ENCODE measurements at places on chromosomes 3 and 15. TPM values are rescaled to one million over a fixed set of nuclear protein-coding genes. Genes with fewer than 3 reads are reported as not detected.
A peak's percentile ranks its signal among the peaks of the same experiment; 100 is the strongest.

DNA sequence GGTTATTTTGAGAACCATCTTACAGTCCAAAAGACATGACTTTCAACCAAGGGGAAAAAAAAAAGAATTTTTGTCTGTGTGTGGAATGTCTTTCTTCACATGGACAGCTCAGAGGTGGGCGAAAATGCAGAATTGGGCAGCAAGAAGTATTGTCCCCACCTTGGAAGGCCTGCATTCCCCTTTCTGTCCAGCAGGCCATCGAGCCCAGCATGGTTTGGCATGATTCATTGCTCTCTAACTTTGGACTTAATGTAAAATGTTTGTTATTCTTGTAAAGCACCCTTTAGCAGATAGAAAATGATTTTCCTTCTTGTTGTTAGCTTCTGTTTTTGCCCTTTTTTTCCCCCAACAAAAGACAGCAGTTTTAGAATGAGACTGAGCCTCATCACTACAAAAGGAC lies 12.4 kb downstream of the MYO1E start:
- H3K36me3 ChIP-seq: no peaks in the 10 kb centered on the region
- no peaks in the 10 kb centered on the region for H3K27me3 ChIP-seq
- peaks cover 3% of the 10 kb centered on the region for H3K4me1 ChIP-seq
- DNase-seq: no peak
- no peak overlapping the region for H3K27ac ChIP-seq

- peaks cover 29% of the 10 kb centered on the region for H3K36me3 ChIP-seq
- H3K4me3 ChIP-seq: no peak overlapping the region
- DNase-seq: no peak
- H3K4me1 ChIP-seq: no peaks in the 10 kb centered on the region
- H3K27me3 ChIP-seq: no peaks in the 10 kb centered on the region
Observed at GRCh38 chr3:179743913-179744312, 91.1 kb downstream of the USP13 start.

- H3K27me3 ChIP-seq: no peaks in the 10 kb centered on the region
- H3K27ac ChIP-seq: no peak overlapping the region
- peaks cover 22% of the 10 kb centered on the region for H3K4me1 ChIP-seq
- H3K4me3 ChIP-seq: no peak overlapping the region
Observed at GRCh38 chr3:46087871-46088270, 60.6 kb upstream of the XCR1 start.

- H3K4me1 ChIP-seq: peaks cover 44% of the 10 kb centered on the region
- H3K27ac ChIP-seq: no peak overlapping the region
- no peak overlapping the region for H3K4me3 ChIP-seq
- no peaks in the 10 kb centered on the region for H3K36me3 ChIP-seq
- no peaks in the 10 kb centered on the region for H3K27me3 ChIP-seq
Observed at GRCh38 chr3:197795200-197795599, 4.1 kb downstream of the LRCH3 start.

- no peak for DNase-seq
- H3K4me1 ChIP-seq: no peaks in the 10 kb centered on the region
- no peak overlapping the region for H3K27ac ChIP-seq
- H3K36me3 ChIP-seq: no peaks in the 10 kb centered on the region
Observed at GRCh38 chr3:65749066-65749465, 289.7 kb downstream of the MAGI1 start.

DNA sequence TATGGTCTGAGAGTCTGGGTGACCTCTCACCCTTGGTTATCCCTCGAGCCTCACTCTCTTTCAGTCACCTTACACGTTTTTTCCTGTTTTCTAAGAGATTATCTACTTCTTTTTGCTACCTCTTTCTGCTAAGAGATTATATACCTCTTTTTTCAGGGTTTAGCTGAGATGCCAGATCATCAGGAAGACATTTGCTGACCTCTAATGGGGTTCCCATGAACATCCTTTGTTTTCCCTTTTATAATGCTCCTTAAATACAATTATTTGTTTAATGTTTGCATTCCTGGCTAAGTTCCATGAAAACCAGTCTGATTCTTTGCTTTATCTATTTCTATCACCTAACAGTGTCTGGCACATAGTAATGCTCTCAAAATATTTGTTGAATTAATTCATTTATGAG lies 39.6 kb downstream of the LEKR1 start:
- no peak overlapping the region for H3K4me3 ChIP-seq
- H3K4me1 ChIP-seq: no peaks in the 10 kb centered on the region
- H3K36me3 ChIP-seq: no peaks in the 10 kb centered on the region
- no peaks in the 10 kb centered on the region for H3K27me3 ChIP-seq

GRCh38 chr15:50889589-50889988 lies 18.9 kb upstream of the AP4E1 start:
- DNase-seq: no peak
- H3K4me3 ChIP-seq: no peak overlapping the region
- H3K27ac ChIP-seq: no peak overlapping the region
- peaks cover 11% of the 10 kb centered on the region for H3K4me1 ChIP-seq
- H3K27me3 ChIP-seq: no peaks in the 10 kb centered on the region
- no peaks in the 10 kb centered on the region for H3K36me3 ChIP-seq

DNA sequence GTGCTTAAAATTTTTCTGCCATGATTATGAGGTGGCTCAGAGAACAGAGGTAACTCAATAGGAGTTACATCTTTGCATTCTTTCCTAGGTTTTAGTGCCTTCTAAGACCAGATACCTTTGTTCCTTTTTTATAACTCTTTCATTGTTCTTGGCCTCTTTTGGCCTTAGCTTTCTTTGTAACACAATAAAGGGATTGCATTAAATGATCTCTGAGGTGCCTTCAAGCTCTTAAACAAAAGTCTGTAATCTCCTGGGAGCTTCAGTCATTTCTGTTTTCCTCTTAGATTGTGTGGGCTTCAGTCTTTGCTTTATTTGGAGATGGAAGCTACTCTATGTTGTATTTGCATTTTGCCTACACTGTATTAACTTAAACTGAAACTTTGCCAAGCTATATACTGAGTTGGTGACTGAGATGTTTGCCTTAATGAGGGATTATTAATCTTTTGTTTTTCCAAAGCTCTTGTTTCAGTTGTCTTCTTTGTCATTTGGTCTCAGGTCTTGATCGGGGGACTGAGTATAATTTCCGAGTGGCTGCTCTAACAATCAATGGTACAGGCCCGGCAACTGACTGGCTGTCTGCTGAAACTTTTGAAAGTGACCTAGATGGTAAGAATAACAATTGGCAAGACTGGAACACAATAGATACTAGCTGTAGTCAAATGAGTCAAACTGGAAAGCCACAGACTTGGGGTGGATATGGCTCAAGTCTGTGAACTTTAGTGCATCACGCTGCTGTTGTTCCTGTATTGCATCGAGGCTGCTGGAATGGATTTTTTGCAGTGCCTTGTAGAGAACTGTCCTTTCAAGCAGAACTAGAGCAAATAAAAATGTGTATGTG lies 110.3 kb downstream of the HCN4 start:
- H3K27ac ChIP-seq: no peak overlapping the region
- H3K4me3 ChIP-seq: no peak overlapping the region
- H3K4me1 ChIP-seq: no peaks in the 10 kb centered on the region
- H3K27me3 ChIP-seq: no peaks in the 10 kb centered on the region

- H3K27ac ChIP-seq: no peak overlapping the region
- peaks cover 51% of the 10 kb centered on the region for H3K4me1 ChIP-seq
- DNase-seq: no peak
- no peak overlapping the region for H3K4me3 ChIP-seq
- no peaks in the 10 kb centered on the region for H3K36me3 ChIP-seq
Observed at GRCh38 chr3:177150970-177151627, 46.2 kb downstream of the TBL1XR1 start.

DNA sequence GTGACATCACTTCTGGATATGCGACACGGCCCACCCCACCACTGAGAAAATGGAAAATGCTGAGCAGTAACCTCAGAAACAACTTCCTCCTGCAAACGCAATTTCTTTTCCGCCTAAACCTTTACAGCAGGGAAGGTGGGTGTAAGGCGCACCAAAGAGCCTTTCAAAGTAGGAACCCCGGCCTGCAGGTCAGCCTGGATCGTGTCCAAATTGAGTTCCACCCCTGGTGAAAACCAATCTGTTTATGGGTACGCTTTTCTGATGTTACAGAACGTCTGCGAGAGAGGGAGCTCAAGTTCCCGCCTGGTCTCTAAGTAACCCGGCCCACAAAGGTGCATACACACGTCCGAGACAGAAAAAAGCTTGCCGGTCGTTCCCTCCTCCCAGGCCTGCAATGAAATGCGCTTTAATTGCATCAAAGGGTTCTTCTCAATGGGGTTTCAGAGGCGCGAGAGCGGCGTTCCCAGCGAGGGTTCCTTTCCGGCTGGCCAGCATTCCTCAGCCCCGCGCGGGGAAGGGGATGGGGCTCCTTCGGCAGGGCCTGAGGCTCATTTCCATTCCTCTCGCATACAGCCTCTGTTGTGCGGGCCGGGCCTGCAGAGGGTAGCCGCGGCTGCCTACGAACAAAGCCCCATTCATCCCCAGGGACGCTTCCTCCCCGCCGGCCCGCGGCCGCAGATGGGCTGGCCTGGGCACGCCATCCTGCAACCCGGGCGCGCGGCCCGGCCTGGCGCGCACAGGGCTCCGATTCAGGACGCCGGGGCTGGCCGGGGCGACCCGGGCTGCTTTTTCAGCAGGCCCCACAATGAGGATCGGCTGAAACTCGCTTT lies 138.1 kb downstream of the TMCO5A start:
- DNase-seq: peak; percentile 75
- peak overlapping the region; percentile 93 for H3K27ac ChIP-seq
- H3K4me1 ChIP-seq: peaks cover 51% of the 10 kb centered on the region
- H3K27me3 ChIP-seq: no peaks in the 10 kb centered on the region
- no peaks in the 10 kb centered on the region for H3K36me3 ChIP-seq

- no peak overlapping the region for H3K27ac ChIP-seq
- no peak for DNase-seq
- H3K36me3 ChIP-seq: no peaks in the 10 kb centered on the region
- no peak overlapping the region for H3K4me3 ChIP-seq
Observed at GRCh38 chr3:175193815-175194518, 334.8 kb downstream of the NAALADL2 start.

- H3K4me3 ChIP-seq: no peak overlapping the region
- H3K4me1 ChIP-seq: no peaks in the 10 kb centered on the region
- peaks cover 9% of the 10 kb centered on the region for H3K36me3 ChIP-seq
- H3K27me3 ChIP-seq: no peaks in the 10 kb centered on the region
- no peak for DNase-seq
Observed at GRCh38 chr3:170437176-170437575, 18.5 kb downstream of the CLDN11 start.

GRCh38 chr3:46986782-46987310 lies 7.4 kb downstream of the NBEAL2 start:
- H3K36me3 ChIP-seq: peaks cover 24% of the 10 kb centered on the region
- DNase-seq: peak; percentile 40
- H3K27ac ChIP-seq: peak overlapping the region; percentile 66
- no peak overlapping the region for H3K4me3 ChIP-seq
- no peaks in the 10 kb centered on the region for H3K27me3 ChIP-seq
- H3K4me1 ChIP-seq: peaks cover 70% of the 10 kb centered on the region

The RTP1 gene
- not detected for total RNA-seq

The SERINC4 gene
- total RNA-seq: not detected

The ERICH6 gene
- not detected for total RNA-seq

The RBP2 gene
- total RNA-seq: 3.1 TPM

The PDIA3 gene
- 330 TPM for total RNA-seq

The PP2D1 gene
- not detected for total RNA-seq

The RTP4 gene
- 10.9 TPM for total RNA-seq

All from lower lobe of right lung (tissue), 2 donors.